Nasal cavity respiratory epithelium epithelial cell of viscerocranial mucosa (primary cell): ENCODE measurements at places on chromosomes 12 and 14. TPM values are rescaled to one million over a fixed set of nuclear protein-coding genes. Genes with fewer than 3 reads are reported as not detected.

Gene ERP27
- total RNA-seq: 0.34 and 3.6 TPM in 2 replicates

Gene KCNC2
- not detected in 2 replicates for total RNA-seq

Gene LHX5
- under 0.01 and 0.34 TPM in 2 replicates for total RNA-seq

Gene TROAP
- 0.07 and 3.1 TPM in 2 replicates for total RNA-seq

Gene TAC3
- total RNA-seq: not detected in 2 replicates

Gene SYNE3
- total RNA-seq: 4.8 and 5.5 TPM in 2 replicates

Gene TRIM9
- under 0.01 and 0.64 TPM in 2 replicates for total RNA-seq

Gene MIPOL1
- total RNA-seq: 9.9 and 22.6 TPM in 2 replicates

Gene TPPP2
- not detected in 2 replicates for total RNA-seq

Gene MUCL1
- total RNA-seq: not detected in 2 replicates

Gene DAO
- not detected in 2 replicates for total RNA-seq

Gene SERPINA3
- total RNA-seq: 1.7 and 234 TPM in 2 replicates

Gene OASL
- total RNA-seq: 0.50 and 9.6 TPM in 2 replicates

Gene RBP5
- total RNA-seq: not detected in 2 replicates

Gene CAPS2
- total RNA-seq: 2.7 and 6.1 TPM in 2 replicates

Gene CISTR
- not detected in 2 replicates for total RNA-seq

Gene MYBPC1
- not detected in 2 replicates for total RNA-seq

Gene RNF212B
- total RNA-seq: not detected in 2 replicates

Gene SYCP3
- total RNA-seq: under 0.01 and 0.36 TPM in 2 replicates

Gene SERPINA6
- not detected in 2 replicates for total RNA-seq

Gene POTEM
- not detected in 2 replicates for total RNA-seq

Gene GUCY2C
- under 0.01 TPM in 1 of 2 replicates, not detected in the other for total RNA-seq

Gene PPP1R1A
- total RNA-seq: not detected in 2 replicates

Gene OR4E2
- total RNA-seq: not detected in 2 replicates

Gene ISCU
- 82.7 and 229 TPM in 2 replicates for total RNA-seq

Gene PTPN21
- total RNA-seq: 5.8 and 13.4 TPM in 2 replicates

Gene C14orf93
- total RNA-seq: 7.7 and 8.2 TPM in 2 replicates

Gene C3AR1
- 0.14 TPM in 1 of 2 replicates, not detected in the other for total RNA-seq

Gene EIF4B
- 1,225 and 1,493 TPM in 2 replicates for total RNA-seq
